ENCODE measurements at places on chromosomes 1 and 21.

DNA sequence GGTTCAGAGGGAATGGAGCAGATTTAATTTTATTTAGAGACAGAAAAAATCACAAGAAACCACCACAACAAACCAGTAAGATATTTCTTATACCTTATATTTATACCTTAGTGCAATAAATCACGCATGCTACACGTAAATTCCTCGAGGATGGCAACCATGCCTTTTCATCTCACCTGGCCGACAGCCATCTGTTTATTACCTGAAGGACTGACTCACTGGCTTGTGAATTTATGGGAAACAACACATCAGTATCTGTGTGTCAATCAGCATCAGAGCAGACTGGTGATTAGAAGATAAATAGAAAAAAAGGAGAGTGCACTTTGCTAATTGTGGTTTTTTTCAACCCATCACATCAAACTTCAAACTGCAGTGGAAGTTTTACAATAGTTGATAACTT is 58.4 kb downstream of the S1PR1 start:
- DNase-seq: no peak

DNA sequence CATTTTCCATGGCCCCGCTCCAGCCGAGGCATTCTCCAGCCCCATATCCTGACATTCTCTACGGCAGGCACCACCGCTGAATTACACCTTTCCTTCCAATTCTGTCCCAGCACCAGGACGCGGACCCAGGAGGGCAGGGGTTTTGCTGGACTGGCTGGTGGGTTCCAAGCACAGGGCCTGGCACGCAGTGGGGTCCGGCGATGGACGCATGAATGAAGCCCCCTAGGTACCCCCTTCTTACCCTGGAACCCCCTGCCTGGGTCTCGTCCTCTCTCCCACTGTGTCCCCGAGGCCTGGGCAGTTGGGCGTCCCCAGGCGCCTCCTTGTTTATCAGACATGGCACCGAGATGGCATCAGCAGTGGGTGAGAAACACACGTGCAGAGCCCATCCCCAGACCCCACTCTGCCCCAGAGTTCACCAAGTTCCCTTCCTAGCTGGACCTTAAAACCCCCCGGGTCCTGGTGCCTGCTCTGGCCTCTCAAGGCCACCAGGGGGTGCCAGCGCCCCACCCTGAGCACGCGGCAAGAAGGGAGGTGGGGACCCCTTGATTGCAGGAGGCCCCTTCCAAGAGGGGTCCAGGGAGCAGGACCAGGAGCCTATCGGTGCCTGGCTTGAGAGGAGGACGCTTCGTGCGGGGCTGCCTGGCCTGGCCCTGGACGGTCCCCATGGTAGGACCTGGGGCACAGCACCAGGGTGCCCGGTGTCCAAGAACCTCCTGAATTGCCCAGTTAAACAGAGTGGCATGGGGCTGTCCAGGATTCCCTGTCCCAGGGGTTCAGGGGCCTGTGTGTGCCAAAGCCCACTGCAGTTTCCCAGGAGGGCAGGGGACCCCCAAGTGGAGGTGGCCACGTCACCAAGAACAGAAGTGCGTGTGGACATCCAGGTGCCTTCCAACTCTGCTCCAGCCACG is 46.1 kb downstream of the MEGF6 start:
- no peak for DNase-seq

GRCh38 chr1:217910203-217910602 is 279.1 kb downstream of the SPATA17 start:
- DNase-seq: no peak

DNA sequence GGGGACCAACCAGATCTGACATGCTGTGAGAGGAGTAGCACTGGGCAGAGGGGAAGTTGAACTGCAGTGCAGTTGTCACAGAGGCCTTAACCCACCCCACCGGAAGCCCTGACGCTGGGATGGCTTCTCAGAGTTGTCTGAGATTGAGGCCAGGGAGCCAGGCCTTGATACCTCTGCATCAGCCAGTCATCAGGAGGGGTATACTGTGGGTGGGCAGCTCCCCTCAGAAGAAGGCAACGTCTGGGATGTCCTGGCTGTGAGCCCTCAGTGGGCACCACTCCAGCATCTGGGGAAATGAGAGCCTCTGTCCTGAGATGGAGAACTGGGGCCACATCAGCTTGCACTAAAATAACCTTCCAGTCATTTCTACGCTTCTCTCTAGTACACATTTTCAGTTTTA is 47.9 kb upstream of the BCAR3 start:
- DNase-seq: no peak

DNA sequence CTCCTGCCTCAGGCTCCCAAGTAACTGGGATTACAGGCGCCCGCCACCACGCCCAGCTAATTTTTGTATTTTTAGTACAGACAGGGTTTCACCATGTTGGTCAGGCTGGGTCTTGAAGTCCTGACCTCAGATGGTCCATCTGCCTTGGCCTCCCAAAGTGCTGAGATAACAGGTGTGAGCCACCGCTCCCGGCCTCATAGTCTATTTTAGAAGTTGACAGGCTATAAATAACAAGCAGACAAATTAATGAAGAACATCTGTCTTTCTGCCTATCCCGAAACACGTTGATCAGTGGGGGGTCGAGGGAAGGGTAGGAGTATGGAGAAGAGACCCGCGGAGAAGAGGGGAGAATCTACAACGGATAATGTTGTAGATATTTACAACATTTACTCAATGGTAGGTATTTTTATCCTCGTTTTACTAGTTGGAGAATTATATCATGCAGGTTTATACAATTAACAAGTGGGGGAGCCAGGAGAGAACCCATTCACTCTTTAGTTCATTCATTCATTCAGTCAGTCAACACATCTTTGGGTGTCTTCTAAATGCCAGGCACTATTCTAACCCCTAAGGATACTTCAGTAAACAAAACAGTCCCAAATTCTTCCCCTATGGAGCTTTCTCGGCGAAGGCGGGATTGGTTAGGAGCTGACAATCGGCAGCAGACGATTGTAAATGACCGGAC is 497 bp upstream of the IFNAR2 start:
- no peak for DNase-seq

DNA sequence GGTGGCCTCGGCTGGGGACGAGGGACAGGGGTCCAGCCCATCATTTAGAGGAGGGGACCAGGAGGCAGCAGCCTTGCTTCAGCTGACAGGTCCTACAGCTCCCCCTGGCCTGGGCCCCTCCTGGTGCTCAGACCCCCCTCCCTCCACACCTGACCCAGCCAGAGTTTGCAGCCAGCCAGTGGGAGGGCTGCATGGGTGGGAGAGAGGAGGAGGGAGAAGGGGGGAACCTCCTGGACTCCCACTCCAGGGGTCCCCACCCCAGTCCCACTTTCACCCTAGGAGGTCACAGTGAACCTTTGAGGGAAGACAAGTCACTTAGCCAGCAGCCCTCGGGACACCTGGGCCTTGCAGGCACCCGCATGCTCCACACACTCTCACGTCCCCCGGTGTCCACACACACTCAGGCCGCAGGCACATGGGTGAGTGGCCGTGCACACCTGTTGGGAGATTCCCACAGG is 108.9 kb upstream of the ZBTB40 start:
- no peak for DNase-seq

- DNase-seq: no peak
Measured at GRCh38 chr21:34019402-34019801, 54.0 kb upstream of the MRPS6 start.

DNA sequence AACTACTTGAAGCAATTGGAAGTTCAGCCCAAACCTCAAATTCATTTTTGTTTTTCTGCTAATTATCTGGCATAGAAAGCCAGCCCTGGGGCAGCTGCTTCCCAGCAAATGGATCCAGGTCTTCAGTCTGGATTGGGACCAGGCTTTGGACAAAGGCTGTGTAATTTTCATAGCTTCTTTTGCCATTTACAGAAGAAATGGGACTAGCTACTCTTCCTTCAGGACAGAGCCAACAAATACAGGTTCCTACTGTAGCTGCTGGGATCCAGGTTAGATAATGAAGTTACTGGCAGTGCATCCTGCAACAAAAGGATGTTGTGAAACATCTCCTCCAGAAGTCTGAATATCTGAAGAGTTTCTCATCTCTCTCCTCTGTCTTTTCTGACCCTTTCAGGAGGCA is 171.5 kb upstream of the CAMK1G start:
- DNase-seq: no peak

GRCh38 chr1:40694353-40694874 is 2.9 kb downstream of the NFYC start:
- DNase-seq: no peak

DNA sequence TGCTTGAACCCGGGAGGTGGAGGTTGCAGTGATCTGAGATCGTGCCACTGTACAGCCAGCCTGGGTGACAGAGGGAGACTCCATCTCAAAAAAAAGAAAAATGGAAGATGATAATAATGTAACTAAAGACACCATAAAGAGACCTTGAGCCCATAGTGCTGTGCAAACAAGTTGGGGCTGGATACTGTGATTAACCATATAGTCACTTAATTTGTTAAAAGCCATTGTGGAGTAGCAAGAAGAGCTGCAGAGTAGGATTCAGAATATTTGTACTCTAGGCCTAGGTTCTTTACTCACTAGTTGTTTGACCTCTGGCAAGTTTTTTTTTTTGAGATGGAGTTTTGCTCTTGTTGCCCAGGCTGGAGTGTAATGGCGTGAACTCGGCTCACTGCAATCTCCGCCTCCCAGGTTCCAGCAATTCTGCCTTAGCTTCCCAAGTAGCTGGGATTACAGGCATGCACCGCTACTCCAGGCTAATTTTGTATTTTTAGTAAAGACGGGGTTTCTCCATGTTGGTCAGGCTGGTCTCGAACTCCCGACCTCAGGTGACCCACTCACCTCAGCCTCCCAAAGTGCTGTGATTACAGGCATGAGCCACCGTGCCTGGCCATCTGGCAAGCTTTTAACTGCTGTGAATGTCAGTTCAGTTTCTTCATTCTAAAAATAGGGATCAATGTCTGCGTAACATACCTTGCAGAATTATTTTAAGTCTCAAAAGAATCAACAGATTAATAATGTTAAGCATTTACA is 12.8 kb downstream of the CAP1 start:
- DNase-seq: no peak

DNA sequence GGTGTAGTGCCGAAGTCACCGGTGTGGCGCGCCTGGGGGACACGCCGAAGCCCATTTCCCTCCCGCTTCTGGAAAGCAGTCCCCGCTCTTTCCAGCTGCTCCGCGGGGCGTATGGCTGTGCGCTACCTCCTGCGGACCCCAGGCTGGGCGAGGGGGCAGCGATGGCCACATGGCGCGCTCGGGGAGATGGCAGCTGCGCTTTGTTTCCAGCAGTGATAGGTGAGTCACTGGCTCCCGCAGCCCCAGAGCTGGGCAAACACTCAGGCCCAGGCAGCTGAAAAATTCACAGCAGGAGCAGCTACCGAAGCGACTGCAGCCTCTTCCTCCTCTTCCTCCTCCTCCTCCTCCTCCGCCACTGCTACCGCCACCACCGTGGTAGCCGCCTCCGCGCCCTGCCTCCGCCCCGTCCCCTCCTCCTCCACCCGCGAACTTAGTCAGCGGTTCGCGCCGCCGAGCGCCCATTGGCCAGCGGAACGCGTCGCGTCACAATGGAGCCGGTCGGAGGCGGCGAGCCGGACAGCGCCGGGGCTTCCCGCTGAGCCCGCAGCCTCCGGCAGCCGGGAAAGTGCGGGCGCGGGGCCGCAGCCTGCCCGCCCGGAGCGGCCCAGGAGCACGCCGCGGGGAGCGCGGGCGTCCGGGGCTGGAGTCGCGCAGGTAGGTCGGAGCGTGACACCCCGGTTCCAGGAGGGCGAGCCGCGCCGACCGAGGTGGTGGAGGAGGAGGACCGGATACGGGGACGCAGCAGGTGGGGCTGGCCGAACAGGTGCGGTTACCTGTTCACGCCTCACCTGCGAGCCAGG is at the start of gene LRRC8B:
Gene LRRC8B, plus strand, starts transcription at position 461 of the 800 bp plus-strand sequence. CDS start 57,822 bp downstream, outside the sequence.
- no peak for DNase-seq

DNA sequence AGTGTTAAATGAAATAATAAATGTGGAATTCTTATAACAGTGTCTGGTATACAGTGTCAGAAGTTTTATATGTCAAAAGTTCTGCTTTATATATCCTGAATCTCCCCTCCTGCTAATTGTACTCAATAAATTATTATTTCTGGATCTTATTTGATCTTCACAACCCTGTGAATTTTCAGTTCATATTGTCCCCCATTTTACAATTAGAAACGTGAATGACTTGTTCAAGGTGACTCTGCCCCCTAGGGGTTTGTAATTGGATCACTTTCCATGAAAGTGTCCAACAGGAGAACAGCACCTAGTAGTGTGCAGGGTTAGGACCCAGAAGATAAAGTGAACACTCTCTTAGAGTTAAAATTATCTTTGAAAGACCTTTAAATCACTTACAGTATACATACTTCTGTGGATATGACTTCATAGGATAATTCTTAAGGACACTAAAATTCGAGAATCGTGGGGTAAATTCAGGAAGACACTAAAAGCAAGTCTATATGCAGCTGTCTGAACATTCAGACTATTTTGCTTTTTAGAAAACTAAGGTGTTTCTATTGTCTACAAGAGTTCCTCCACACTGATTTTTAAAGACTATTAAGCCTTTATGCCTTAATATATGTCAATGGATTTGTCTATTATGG is 4.5 kb upstream of the DDR2 start:
- no peak for DNase-seq

- DNase-seq: no peak
Measured at GRCh38 chr21:23021481-23021880, 2023.3 kb downstream of the NCAM2 start.

DNA sequence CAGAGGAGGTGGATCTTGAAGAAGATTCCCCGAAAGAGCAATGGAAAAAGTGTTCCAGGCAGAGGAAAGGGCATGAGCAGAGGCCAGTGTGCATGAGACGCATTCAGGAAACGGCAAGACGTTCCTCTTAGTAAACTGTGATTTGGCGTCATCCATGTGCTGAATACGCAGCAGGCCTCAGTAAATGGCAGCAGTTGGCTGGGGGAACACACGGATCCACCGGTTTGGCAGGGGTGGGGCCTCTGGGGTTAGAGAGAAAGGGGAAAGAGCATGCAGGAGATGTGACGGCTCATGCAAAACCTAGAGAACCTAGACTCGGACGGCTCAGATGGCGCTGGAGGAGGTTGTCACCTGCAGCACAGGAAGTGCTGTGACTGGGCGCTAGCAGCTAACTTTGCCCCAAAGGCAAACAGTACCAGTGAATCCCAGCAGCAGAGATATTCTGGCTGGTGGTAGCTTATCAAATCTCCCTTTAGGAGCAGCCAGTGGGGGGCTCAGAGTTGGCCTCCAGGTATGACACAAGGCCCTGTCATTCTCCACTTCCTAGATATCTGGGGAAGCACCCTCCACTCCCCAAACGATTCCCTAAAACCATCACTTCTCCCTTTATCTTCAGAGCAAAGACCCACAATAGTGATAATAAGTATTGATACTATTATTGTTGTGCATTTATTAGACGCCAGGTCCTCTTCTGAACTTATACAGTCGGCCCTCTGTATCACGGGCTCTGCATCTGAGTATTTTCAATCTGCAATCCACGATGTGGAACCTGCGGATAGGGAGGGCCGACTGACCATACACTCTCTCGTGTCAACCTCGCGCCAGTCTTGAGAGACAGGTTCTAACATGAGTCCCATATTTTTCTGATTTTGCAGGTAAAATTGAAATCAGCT is 7.6 kb downstream of the LAPTM5 start:
- DNase-seq: no peak
